ENCODE measurements at places on chromosomes 2 and 18.

GRCh38 chr18:3526421-3527354 is 76.7 kb downstream of the TGIF1 start:
- peak; percentile 20 for DNase-seq

DNA sequence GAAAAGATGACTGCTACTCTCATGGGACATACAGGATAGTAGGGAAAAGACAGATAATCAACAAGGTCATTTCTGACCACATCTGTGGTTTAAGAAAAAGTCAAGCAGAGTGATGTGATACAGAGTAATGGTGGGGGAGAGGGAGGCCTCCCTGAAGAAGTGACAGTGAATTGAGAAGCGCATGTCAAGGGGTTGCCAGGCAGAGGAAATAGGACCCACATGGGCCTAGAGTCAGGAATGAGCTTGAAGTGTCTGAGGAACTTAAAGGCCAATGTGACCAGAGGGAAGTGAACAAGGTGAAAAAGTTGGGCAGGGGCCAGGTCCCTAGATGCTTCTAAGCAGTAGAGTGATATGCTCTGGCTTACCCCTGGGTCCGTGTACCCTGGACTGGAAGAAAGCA is 113.5 kb upstream of the PPP1CB start:
- no peak for DNase-seq

DNA sequence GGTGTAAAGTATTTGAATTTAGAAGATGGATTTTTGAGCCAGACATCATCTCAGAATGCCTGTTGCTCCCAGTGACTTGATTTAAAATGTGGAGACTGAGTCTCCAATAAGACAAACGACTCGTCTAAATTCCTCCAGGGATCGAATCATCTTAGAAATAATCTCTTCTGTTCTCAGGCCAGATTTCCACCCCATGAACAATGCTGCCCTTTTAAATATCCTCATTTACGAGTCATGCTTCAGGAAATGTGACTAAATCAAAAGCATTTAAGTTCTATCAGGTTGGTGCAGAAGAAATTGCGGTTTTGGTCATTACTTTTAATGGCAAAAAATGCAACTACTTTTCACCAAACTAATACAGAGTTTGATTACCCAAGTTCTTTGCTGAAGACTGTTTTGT is 684.6 kb upstream of the SOX11 start:
- DNase-seq = no peak

GRCh38 chr2:222982909-222983265 is 69.1 kb upstream of the KCNE4 start:
- DNase-seq = no peak

- peak; percentile 48 for DNase-seq
These were observed 127.5 kb upstream of the MMADHC start for GRCh38 chr2:149715005-149715592.

GRCh38 chr2:41040782-41041520 is 589.1 kb upstream of the SLC8A1 start:
- DNase-seq = no peak

GRCh38 chr2:96625571-96626552 is 12.2 kb downstream of the KANSL3 start:
- DNase-seq = no peak

GRCh38 chr2:193627187-193627926 is 1432.6 kb upstream of the TMEFF2 start:
- DNase-seq = no peak

DNA sequence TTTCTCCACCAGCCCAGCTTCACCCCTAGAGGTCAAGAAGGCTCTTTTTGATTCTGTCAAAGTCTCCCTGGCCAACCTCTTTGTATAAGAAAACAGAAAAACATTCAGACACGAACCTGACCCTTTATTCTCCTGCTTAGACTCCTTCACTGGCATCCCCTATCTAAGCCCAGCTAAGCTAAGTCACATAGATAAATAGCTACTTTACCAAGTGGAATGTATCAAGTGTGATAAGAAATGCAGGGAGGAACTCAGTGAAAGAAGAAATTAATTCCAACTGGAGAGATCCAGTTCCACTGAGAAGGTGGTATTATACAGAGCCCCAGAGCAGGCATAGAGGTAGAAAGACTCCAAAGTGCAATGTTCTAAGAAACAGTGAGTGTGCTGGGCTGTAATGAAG is 489.5 kb downstream of the TNS1 start:
- no peak for DNase-seq

- no peak for DNase-seq
These were observed 302.1 kb downstream of the HRH4 start for GRCh38 chr18:24762511-24762910.

DNA sequence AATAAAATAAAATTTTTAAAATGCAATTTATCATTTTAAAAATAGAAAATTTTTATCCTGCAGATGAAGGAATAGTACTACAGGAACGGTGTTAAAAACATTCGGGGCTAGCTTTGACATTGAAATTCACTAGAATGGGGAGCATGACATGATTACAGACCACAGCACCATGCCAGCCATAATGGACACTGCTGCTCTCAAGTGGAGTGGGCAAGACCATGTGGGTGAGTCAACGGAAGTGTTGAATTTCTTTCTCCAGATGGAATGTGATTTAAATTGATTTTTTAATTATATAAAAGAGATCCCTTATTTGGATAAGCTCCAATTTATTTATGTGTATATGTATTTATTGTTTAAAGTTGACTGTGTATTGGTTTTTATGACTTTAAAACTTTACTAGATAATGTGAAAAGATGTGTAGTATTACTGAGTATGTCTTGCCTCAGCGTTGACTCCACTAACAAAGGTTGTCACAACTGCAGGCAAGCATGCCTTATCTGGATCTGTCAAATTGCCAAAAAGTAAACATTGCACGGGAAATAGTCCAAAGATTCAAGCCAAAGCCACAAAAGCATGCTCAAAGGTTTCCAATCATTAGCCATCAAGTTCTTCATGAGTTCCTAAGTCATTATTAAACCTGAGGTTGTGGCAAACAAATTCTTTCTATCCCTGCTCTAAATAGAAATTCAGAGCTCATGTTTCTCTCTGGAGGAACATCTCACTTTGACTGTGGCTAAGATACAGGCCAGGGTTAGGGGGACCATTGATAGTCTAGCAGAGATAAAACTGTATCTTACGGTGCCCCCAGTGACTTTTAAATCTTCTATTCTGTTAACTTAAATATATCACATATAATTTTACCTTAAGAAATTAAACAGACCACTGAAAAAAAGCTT is 536.9 kb downstream of the TMX3 start:
- peak; percentile 84 for DNase-seq

- no peak for DNase-seq
These were observed 18.3 kb downstream of the SMAD7 start for GRCh38 chr18:48932462-48932818.

DNA sequence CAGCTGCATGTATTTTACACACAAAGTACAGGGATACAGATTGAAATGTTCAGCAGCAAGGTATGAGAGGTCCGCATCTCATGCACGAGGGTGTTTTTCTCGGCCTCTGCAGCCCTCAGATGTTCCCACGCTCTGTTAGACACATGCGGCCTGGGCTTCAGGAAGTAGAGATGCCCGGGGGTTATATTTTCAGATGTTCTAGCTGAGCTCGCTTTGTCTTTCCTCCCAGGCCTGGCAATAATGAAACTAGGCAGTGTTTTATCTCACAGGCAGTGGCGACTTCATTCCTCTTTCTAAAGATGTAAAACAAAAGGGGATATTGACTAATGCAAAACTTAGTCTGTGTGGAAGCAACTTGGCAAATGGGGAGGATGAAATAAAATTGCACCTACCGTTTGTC is 190.7 kb downstream of the GBX2 start:
- DNase-seq = no peak

DNA sequence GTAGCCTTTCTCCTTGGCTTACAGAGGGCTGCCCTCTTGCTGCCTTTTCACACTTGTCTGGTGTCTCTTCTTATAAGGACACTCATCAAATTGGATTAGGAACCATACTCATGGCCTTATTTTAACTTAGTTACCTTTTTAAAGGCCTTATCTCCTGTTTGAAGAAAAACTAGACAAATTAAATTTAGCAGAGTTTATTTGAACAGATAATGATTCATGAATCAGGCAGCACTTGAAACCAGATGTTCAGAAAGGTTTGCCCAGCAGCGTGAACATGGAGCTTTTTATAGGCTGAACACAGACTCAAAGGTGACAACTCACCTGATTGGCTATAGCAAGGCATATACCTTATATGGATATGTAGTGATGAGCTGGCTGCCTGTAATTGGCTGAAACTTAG is 238.0 kb downstream of the GULP1 start:
- DNase-seq = no peak

DNA sequence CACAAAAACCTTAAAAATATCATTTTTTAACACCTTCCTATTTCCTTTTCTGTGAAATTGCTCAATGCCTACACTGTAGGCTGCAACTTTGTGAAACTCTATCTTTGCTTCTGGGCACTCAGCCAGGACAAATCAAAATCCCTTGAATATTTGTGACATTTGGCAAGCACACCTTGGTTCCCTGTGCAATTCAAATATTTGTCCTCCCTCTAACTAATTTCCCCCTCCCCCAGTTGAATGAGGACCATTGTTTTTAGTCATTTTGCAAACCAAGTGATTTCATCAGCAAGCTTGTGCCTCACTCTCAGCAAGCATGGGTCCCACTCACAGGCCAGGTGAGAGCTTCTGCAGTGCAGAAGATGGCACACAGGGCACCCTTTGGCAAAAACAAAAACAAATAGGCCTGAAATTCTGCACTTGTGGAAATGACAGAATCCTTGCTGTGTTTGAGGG is 541.5 kb downstream of the CNTNAP5 start:
- DNase-seq = no peak

DNA sequence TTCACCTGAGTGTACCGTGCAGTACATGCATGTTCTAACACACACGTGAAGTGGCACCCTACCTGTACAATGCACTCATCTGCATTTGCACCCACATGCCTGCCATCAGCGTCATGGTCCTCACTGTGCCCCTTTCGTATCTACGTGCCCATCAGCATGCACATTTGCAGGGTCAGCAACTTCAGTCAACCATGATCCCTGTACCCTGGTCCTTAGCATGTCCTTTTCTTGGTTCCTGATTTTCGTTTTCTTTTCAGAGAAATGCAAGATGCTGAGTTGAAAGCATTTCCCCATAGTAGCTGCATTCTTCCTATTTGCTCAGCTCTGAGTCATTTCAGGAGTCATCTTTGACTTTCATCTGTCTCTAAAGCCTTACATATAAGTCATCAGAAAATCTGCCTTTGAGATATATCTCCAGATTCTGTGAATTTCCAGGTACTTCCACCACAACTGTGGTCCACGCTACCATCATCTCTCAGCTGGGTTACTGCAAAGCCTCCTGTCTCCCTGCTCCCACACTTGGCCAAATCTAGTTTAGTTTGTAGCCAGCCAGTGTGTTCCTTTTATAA is 14.7 kb upstream of the PUM2 start:
- peak; percentile 83 for DNase-seq

GRCh38 chr2:26463244-26464192 is 14.4 kb downstream of the OTOF start:
- DNase-seq = peak; percentile 18

- no peak for DNase-seq
These were observed 8.4 kb downstream of the RSAD2 start for GRCh38 chr2:6885968-6886367.

DNA sequence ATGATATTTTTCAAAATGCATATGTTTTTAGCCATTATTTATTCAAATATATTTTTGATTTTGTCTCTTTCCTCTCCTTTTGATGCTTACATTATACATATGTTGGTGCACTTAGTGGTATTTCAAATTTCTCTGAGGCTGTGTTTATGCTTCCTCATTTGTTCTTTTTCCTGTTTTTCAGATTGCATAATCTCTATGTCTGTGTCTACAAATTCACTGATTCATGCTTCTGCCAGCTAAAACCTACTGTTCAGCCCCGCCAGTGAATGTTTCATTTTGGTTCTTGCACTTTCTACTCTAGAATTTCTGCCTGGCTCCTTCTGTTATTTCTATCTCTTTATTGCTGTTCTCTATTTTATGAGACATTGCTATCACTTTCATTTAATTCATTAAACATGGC is 951.7 kb upstream of the CNTNAP5 start:
- DNase-seq = no peak

GRCh38 chr2:85954590-85955458 is 66.0 kb upstream of the ST3GAL5 start:
- no peak for DNase-seq

DNA sequence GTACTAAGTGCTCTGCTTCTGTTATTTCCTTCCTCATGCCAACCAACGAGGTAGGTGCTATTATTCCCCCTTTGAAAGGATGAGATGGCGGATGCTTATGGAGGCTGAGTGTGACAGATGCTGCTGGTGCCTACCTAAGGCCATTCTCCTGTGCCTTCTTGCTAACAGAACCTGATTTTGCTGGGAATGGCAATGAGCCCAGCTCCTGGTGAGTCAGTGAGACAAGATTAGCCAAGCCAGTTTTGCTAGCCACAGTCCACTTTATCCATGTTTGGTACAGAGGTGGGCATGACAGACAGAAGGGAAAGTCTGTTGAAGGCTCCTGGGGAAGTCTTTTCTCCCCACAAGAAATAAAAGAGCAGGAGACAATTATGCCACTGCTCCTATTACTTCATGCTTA is 43.7 kb upstream of the TMEM163 start:
- DNase-seq = no peak

- peak; percentile 63 for DNase-seq
These were observed 10.1 kb downstream of the IWS1 start for GRCh38 chr2:127516041-127516762.

DNA sequence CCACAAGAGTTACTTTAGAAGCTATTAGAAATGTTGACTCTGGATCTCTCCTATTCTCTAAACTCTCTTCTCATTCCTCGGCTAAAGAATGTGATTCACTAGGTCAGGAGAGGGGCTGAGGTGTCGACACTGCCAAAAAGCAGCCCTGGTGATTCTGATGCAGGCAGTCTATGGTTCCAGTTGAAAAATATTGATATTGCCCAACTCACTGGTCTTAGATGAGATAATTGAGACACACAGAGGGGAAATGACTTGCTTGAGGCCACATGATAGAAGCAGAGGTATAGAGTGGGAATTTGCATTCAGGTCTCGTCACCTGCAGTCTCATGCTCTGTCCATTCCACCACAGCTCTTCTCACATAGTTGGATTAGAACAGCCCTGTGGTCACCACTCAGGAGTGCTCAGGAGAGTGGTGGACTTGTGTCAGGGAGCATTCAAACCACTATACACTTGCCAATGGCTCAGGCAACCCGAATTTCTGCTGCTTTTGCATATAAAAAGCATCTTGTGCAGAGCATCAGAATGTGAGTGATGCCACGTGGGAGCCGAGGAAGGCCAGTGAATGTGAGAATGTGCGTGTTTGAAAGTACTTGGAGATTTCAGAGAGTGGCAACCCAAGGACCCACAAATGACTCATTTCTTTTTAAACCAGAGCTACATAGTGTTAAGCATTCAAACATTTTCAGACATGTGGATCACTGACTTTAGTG is 65.1 kb upstream of the CTLA4 start:
- peak; percentile 79 for DNase-seq

DNA sequence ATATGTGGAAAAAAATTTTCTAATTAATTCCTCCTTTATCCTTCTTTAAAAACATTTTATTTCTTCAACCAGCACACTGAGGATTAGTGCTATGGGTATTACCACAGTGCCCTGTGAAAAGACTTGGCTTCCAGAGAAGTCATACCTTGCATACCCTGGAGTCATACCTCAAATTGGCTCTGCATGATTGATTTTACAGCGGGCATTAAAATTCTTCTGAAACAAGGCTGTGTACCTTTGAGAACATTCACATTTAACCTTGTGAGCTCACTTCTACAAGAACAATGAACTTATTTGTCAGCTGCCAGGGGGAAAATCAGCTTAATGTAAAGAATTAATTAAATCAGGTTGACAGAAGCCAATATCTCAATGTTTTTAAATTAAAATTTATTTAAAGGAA is 44.6 kb downstream of the SLC35F5 start:
- DNase-seq = no peak

GRCh38 chr2:16479721-16480120 is 185.9 kb downstream of the CYRIA start:
- DNase-seq = no peak

GRCh38 chr18:63207835-63208234 is 111.7 kb downstream of the BCL2 start:
- no peak for DNase-seq

All from AG08395 (cell line).